ENCODE measurements at places on chromosomes 3 and 15.

DNA sequence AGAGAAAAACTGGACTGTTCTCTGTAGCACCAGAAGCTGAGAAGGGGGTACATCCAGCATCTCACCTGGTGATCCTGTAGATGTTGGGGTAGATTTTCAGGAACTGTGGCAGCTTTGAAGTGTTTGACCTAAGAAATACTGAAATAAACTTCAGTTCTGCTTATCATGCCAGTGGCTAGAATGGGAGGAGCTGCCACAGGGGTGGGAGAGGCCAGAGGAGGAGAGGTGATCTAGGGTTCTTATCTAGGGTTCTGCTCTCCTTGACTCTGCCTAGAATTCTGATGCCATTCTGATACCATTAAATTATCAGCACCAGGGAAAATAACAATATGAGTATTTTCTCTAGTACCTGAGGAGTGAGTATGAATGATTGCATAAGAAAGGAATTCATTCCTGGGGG lies 10.2 kb upstream of the CPOX start:
- DNase-seq, result no peak

- DNase-seq, result no peak
These were observed 158.8 kb upstream of the GADL1 start for GRCh38 chr3:31053299-31053698.

- no peak for DNase-seq
These were observed 297.4 kb upstream of the EPHA3 start for GRCh38 chr3:88809993-88810392.

GRCh38 chr3:141724186-141724585 lies 13.9 kb upstream of the RNF7 start:
- DNase-seq, result no peak

DNA sequence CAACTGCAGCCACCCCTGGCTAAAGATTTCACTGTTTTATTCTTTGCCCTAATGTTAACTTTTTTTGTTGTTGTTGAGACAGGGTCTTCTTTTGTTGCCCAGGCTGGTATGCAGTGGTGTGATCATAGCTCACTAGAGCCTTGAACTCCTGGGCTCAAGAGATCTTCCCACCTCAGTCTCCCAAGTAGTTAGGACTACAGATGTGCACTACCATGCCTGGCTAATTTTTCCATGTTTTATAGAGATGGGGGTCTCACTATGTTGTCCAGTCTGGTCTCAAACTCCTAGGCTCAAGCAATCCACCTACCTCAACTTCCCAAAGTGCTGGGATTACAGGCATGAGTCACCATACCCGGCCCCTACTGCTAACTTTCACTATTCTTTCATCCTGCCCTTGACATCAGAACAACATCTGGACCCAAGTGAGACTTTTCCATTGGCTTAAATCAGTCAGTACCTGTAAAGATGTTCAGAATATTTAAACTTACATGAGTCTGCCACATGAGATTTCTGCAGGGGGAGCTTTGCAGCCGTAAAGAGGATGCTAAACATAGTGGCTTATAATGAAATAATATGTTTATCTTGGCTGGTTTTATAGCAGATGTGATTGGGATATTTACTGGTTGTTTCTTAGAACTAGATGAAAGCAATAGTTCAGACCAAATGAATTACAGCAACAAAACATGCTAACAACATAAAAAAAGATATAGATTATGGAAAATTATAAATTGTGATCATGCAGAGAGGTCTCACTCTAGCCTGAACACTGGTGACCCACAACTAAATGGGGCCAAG lies 73.6 kb downstream of the HMG20A start:
- DNase-seq, result no peak

GRCh38 chr15:96992817-96993216 lies 662.3 kb downstream of the NR2F2 start:
- no peak for DNase-seq

DNA sequence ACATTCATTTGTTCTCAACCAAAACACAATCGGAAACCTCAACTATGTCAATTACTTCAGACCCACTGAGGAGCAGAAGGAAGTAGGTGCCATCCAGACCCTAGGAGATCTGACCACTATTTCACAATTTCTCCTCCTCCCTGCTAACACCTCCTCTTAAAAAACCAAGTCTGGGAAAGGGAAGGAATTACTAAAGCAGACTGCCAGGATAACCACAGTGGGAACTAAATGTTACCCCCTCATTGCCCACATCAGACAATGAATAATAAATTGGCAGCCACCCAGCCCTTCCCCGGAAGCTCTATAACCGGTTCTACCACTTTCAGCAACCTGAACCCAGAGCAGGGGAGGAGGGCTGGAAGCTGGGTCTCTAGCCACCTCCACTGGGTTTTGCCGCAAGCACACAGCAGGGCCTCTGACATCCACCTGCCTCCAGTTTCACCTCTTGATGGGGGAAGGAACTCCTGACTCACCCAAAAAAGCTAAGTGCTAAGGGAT lies 17.6 kb downstream of the C15orf62 start:
- DNase-seq, result no peak

DNA sequence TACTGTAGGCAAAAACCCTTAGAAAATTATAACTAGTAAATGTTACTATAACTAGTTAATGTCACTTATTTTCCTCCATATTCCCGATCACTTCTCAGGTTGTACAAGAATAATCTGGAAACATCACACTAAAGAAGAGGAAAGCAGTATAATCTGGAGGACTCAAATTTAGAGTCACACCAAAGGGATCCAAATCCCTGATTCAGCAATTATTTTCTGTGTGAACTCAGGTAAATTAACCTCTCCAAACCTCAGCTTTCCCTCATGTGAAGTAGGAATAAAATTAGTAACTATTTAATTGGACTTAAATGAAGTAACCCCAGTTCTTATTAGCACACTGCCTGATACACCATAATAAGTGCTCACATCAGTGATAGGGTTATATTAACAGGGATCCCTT lies 170.1 kb upstream of the NECTIN3 start:
- no peak for DNase-seq

DNA sequence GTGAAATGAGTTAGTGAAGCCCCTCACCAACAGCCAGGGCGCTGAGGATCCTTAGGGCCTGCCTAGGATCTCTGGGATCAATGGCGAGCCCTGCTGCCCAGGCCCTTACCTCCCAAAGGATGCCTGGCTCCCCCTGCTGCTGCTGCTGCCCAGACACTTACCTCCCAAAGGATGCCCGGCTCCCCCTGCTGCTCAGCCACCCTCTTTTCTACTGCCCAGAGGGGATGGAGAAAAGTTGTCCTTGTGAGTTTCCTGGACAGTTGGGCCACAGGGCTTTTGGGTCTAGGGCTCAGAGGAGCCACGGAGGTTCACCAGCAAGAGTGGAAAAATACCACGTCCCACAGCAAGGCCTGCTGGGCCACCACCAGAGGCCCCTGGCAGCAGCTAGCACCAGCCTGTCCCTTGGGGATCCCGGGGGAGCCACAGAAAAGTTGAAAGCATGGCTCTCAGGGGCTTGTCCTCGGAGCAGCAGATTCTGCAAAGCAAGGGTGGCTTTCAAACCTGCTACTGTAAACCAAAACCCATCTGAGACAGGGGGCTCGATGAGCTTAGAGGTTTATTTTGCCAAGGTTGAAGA lies 59.4 kb downstream of the SLC6A6 start:
- DNase-seq, result no peak

GRCh38 chr15:82543160-82543559 lies 2.9 kb upstream of the RPS17 start:
- peak; percentile 64 for DNase-seq

GRCh38 chr15:88605189-88606069 lies 15.7 kb upstream of the AEN start:
- no peak for DNase-seq

- DNase-seq, result no peak
These were observed 12.5 kb downstream of the SSR3 start for GRCh38 chr3:156542101-156543042.

DNA sequence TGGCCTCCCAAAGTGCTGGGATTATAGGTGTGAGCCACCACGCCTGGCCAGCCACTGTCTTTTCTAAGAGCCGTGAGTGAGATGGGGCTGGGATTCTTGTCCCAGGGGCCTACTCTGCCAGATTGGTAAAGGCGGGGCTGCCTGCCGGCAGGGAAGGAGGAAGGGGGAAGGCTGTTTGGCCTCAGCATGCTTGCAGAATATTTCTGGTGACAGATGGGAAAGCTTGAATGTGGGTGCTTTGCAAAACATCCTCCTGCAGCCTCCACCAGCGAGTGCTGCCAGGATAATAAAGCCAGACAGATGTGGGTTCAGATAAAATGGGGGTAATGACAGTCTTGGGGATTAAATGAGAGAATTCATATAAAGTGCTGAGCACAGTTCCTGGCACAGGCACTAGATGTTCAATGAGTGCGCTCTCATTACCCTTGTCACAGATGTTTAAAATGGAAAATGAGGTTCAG lies 19.8 kb upstream of the ACOX2 start:
- no peak for DNase-seq

- peak; percentile 76 for DNase-seq
These were observed 169.9 kb downstream of the XXYLT1 start for GRCh38 chr3:195101001-195101583.

GRCh38 chr3:71548705-71549384 lies 34.7 kb downstream of the FOXP1 start:
- no peak for DNase-seq

DNA sequence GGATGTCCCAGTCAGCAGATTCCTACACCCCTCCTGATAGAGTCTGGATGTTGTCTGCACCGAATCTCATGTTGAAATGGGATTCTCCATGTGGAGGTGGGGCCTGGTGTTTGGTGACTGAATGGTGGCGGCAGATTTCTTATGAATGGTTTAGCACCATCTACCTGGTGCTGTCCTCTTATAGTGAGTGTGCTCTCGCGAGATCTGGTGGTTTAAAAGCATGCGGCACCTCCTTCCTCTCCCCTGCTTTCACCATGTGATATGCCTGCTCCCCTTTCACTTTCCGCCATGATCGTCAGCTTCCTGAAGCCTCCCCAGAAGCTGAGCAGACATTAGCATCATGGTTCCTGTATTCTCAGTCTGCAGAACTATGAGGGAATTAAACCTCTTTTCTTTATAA lies 135.2 kb upstream of the SLC6A11 start:
- no peak for DNase-seq

DNA sequence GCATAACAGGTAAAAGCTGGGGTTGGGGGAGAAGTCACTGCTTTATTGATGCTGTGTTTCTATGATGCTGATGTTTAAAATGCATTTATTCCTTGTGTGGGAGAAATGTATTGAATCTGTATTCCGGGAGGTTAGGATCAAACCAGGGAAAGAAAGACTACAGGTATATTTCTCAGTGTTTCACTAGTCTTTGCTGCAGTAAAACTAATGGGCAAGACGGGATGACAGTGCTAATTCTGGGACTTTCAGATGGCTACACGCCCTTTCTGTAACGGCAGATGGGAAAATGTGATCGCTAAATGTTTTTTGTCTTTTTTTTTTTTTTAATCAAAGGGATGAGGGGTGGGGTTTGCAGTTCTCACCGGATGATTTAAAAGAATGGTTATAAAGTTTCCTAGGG lies 393 bp downstream of the CNTN6 start:
- DNase-seq, result no peak

DNA sequence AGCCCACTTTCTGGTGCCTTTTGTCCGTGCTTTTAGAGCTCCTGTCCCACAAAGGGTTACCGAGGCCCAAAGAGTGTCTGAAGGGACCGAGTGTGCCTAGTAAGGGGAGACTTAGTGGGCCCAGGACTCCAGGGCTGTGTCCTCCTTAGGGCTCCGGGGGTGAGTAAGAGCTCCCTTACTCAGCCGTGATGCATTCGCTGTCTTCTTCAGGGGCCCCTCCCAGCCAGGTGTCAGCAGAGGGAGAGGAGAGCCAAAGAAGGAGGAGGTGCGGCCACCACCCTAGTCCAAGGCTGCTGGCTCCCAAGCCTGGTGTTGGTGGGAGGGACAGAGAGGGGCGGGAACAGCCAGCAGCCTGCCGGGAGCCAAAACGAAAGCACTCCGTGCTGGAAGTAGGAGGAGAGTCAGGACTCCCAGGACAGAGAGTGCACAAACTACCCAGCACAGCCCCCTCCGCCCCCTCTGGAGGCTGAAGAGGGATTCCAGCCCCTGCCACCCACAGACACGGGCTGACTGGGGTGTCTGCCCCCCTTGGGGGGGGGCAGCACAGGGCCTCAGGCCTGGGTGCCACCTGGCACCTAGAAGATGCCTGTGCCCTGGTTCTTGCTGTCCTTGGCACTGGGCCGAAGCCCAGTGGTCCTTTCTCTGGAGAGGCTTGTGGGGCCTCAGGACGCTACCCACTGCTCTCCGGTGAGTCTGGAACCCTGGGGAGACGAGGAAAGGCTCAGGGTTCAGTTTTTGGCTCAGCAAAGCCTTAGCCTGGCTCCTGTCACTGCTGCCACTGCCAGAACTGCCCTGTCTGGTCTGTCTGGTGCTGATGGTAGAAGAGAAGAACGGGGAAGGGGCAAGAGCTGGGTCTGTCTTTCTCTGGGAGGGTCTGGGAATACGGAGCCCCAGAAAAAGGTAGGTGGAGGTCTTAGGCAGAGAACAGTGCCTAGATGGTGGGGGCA lies at the start of gene IL17RC:
Gene IL17RC, plus strand, starts transcription at position 365 of the 947 bp plus-strand sequence. Its CDS starts 218 bp downstream, at position 583.
- DNase-seq, result peak; percentile 92

DNA sequence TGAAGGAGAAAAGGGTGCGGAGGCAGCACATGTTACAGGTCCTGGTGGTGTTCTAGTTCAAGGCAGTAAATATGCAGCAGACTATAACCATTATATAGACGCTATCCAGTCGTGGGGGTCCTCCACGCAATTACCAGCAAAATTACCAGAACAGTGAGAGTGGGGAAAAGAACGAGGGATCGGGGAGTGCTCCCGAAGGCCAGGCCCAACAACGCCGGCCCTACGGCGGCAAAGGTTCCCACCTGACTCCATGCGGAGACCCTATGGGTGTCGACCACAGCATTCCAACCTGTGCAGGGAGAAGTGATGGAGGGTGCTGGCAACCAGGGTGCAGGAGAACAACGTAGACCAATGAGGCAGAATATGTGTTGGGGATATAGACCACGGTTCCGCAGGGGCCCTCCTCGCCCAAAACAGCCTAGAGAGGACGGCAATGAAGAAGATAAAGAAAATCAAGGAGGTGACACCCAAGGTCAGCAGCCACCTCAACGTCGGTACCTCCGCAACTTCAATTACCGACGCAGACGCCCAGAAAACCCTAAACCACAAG lies 89.0 kb upstream of the TPM1 start:
- DNase-seq, result no peak

DNA sequence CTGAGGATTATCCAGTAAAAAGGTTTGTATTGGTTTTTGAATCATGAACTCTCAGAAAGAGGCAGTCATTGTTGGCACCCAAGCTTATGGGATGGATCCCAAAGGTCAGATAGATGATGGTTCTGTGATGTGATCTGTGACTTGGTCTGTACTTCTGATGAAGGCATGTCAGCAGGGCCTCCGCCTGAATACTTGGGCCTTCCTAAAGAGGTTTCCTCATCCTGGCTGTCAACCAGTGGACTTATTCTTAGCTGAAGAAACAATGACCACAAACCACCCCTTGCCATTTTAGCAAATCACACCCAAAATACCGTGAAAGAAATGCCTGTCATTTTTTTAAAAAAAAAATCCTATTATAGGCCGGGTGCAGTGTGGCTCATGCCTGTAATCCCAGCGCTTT lies 48.2 kb upstream of the SLC9A9 start:
- DNase-seq, result no peak

- no peak for DNase-seq
These were observed 71.8 kb downstream of the IL5RA start for GRCh38 chr3:3038201-3038991.
